ENCODE measurements at places on chromosomes 6 and 20.
A peak's percentile ranks its signal among the peaks of the same experiment; 100 is the strongest.

DNA sequence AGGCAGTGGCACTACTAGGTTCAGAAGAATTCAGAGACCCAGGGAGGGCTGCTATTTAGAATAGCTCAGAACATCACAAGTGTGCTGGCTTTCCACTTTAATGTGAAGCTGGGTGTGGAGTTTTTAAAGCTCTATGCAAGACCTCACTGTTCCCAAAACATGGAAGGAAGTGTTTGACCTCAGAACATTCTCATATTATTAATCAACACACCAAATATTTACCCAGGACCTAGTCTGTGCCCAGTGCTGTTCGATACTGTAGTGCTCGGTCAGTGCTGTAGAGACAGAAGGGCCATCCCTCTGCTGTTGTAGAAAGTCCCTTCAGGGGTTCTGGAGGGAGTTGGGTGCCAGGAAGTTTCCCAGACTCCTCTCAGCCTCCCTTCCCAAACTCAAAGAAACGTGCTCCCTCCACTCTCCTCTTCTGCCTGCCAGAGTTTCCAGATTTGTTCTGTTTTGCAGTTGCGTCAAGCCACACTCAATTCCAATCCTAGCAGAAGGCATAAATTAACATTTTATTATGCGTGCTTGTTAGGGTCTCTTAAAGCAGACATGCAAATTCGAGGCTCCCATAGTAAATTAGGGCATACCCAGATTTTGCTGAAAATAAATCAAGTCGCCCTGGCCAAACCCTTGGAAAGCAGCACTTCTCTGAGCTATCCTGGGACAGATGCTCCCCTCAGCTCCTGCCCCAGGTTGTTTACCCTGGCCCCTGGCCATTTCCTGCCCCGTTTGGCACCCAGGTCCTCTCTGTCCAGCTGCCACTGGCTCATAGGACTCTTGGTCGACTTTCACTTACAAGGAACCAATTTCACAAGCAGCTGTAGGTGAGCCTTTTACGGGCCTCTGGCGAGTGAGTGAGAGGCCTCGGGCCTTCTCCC, 248.6 kb downstream of the HIVEP2 start:
- no peak for ATAC-seq
- no peaks in the 10 kb centered on the region for H3K27me3 ChIP-seq
- no peaks in the 10 kb centered on the region for H3K36me3 ChIP-seq
- H3K4me1 ChIP-seq: peaks cover 33% of the 10 kb centered on the region

DNA sequence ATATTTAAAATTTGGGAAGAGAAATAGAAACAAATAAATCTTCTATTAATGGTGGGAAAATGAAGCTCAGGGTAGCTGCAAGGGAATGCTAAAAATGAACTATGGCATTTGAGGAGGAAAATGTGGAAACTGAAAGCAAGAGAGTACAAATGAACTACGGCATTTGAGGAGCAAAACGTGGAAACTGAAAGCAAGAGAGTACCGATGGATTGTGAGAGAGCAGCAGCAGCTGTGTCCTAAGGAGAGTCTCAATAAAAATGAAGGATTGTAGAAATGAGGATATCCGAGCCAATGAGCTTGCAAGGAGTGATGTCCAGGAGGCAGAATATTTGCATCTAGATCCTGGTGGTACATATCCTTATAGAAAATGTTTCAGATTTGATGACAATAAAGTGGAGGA, 547.1 kb upstream of the ZNF337 start:
- no peak overlapping the region for H3K4me3 ChIP-seq
- H3K27ac ChIP-seq: no peak overlapping the region
- ATAC-seq: no peak
- H3K4me1 ChIP-seq: no peaks in the 10 kb centered on the region
- no peaks in the 10 kb centered on the region for H3K36me3 ChIP-seq
- no peaks in the 10 kb centered on the region for H3K27me3 ChIP-seq

DNA sequence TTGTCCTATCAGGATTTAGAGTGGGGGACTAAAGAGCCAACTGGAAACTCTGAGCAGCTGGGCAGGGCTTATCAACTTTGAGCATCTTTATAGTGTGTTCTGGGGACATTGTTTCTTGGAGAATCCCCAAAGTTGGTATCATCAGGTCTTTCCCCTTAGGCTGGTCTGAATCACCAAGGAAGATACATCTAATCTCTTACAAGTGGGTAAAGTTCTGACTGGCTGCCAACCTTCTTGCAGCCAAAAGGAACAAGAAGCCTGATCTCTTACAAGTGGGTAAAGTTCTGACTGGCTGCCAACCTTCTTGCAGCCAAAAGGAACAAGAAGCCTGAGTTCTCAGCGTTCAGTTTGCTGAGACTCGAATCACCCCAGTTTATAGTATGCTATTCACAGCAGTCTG, 1.6 kb upstream of the MED23 start:
- ATAC-seq: no peak
- H3K4me1 ChIP-seq: peaks cover 21% of the 10 kb centered on the region
- H3K4me3 ChIP-seq: no peak overlapping the region
- no peaks in the 10 kb centered on the region for H3K27me3 ChIP-seq
- H3K36me3 ChIP-seq: peaks cover 3% of the 10 kb centered on the region

DNA sequence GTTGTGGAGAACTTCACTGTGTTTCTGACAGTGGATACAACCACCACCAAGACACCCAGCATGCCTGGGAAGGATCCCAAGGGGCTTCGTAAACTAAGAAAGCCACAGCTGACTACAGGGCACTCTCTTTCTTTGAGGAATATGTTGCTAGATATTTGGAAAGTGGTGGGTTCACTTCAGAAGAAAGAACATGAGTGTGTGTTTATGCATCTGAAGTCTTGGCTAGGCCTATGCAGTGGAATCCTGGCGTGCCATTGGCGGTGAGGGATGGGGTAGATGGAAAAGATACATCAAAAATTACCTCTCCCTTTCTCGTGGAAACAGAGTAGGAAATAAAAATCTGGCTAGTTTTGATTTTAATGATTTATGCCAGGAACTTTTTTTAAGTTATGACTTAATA, 187.7 kb downstream of the PDE7B start:
- H3K4me3 ChIP-seq: no peak overlapping the region
- H3K27ac ChIP-seq: no peak overlapping the region
- ATAC-seq: no peak
- no peaks in the 10 kb centered on the region for H3K36me3 ChIP-seq
- peaks cover 10% of the 10 kb centered on the region for H3K27me3 ChIP-seq

DNA sequence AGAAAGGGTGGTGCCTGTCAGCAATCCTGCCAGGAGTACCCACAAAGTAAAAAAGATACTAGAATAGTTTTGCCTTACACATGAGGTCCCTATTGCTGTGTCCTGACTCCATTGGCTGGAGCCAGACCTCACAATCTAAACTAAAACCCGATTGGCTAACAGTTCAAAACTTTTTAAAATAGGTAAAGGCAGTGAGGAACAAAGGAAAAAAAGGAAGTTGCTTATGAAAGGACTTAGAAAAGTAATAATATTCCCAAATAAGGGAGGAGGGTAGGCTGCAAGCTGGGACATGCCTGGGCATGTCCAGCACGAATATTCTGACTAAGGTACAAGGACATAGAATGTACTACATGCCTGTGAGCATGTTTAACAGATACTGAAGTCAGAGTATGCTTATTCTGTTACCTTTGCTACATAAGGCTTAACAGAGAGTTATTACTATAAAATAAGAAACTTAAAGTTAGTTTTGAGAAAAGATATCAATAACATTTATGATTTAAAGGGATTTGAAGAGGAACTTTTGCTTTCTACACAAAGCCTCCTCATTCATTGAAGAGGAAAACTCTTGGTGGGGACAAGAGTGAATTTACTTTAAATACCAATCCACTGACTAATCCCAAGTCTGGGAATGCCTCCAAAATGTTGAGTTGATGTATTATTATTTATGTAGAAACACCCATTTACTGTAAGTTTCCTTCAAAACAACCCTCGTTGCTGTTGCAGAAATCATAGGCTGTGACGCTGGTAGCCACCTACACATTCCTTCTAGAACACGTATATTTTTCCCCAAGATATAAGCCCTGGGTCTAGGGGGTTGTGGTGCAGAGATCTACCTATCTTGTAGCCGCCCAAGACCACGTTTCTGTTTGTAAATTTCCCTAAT, 8.2 kb upstream of the MTHFD1L start:
- H3K27me3 ChIP-seq: no peaks in the 10 kb centered on the region
- H3K4me3 ChIP-seq: no peak overlapping the region
- H3K4me1 ChIP-seq: peaks cover 12% of the 10 kb centered on the region

- ATAC-seq: no peak
- H3K27me3 ChIP-seq: peaks cover 59% of the 10 kb centered on the region
- H3K36me3 ChIP-seq: no peaks in the 10 kb centered on the region
- H3K4me1 ChIP-seq: peaks cover 6% of the 10 kb centered on the region
Measured at GRCh38 chr6:167293088-167293589, 2.0 kb downstream of the UNC93A start.

DNA sequence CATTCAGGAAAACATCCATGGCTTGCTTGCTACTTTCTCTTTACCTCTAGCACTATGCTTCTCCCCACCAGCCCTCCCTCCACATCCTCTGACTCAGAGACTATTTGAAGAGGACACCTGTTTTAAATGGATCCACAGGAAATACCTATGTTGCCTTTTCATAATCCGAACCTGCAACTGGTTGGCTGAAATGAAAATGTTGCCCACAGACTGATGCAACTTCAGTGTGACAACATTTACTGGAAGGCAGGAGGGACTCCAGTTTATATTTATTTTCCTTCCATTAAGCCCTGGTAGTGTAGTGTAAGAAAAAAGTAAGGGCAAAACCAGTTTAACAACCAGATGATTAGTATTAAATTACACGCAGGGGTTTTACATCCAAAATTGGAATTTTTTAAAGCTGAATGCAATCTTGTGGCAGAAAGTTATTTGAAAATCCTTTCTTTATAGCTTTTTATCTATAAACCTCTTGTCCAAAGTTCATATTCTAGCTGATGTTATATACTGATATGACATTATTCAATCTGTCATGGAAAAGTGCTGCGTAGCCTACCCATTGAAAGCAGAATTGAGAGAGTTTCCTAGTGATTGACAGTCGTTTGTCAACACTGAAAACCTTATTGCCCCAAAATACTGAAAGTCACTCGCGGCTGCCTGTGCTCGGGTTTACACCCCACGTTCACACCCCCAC, 881 bp upstream of the AIG1 start:
- H3K27ac ChIP-seq: peak overlapping the region; percentile 97
- H3K36me3 ChIP-seq: no peaks in the 10 kb centered on the region
- no peaks in the 10 kb centered on the region for H3K27me3 ChIP-seq
- ATAC-seq: no peak
- H3K4me1 ChIP-seq: peaks cover 32% of the 10 kb centered on the region

DNA sequence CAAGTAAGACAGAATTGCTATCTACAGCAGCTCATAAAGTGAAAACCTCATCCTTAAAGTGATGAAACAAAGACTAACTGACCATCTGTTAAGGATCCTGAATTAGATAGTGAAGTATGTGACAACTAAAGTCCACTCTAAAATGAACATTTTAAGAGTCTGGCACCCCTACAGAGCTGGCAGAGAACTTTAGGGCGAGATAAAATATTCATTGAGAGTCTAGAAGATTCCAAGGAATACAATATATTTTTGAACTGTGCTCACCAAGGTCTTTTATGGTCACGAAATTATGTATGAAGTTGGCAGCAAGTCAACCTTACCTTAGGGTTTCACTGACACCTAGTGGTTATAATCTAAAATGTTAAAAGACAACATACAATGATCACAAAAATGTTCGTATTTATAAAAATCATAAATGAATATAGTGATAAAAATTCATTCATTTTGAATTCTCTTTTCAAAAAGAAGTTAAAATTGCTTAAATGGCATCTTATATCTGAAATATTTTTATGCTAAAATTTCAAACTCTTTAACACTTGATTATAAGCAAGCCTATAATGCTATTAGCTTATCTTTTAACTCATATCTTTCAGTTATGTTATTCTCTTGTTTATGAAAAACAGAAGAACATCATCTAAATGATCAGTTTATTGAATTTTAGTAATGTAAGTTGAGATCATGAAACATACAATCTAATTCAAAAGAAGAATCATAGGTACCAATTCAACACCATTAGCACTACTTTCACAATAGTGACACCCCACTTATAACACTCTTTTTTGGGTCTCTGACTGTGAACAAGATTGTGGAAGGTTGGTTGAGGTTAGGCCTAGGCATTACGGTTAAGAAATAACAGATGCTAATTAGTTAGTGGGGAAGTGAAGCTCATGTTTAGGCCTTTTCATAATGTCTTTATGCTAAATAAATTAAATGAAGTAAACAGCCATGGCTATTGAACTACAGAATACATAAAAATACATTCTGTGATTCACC, 27.5 kb downstream of the RSPH3 start:
- peak overlapping the region; percentile 70 for H3K27ac ChIP-seq
- no peaks in the 10 kb centered on the region for H3K27me3 ChIP-seq
- H3K4me1 ChIP-seq: peaks cover 8% of the 10 kb centered on the region
- H3K36me3 ChIP-seq: peaks cover 13% of the 10 kb centered on the region
- ATAC-seq: no peak

Data from stimulated activated memory B cell treated with anti-CD40 and anti-IgM and Interleukin-4, amounts not matched to agents 10 μg/mL and 1 μg/mL and 100 μg/mL, for 72 hours (primary cell).